ENCODE measurements at places on chromosomes 1 and 21.

DNA sequence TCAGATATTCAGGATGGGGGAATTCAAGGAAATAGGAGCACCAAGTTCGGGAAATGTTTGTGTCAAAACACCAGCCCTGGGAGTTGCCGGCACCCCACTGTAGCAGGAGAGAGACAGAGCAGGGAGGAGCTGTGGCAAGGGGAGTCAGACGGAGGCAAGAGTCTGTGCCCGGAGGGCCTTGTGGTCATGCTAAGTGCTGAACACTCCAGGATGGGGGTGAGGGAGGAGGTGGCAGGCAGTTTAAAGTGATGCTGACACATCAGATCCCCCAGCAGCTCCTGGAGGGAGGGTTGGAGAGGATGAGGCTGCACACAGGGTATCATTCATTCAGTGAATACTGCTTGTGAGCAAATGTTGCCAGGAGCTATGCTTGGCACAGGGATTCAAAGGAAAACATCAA lies 150.3 kb upstream of the ETV3 start:
- DNase-seq = no peak

DNA sequence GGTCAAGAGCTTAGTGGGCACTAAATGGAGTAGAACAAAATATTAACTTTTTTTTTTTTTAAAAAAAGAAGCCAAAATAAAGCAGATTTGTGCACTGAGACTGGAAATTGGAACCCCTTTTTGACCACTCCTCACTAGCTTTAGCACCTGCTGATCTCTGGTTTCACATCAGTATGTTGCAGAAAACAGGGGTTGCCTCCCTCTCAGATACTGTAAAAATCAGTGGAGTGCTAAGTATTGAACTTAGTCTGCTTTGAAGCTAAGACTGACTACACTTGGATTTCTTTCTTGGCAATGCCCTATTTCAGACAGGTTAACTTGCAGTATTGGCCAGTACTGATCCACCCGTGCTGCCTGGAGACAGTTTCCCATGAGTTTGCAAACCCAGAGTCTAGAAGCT lies 2.7 kb upstream of the KIAA0040 start:
- no peak for DNase-seq

- no peak for DNase-seq
Observed at GRCh38 chr1:231748760-231749415, 122.3 kb downstream of the DISC1 start.

DNA sequence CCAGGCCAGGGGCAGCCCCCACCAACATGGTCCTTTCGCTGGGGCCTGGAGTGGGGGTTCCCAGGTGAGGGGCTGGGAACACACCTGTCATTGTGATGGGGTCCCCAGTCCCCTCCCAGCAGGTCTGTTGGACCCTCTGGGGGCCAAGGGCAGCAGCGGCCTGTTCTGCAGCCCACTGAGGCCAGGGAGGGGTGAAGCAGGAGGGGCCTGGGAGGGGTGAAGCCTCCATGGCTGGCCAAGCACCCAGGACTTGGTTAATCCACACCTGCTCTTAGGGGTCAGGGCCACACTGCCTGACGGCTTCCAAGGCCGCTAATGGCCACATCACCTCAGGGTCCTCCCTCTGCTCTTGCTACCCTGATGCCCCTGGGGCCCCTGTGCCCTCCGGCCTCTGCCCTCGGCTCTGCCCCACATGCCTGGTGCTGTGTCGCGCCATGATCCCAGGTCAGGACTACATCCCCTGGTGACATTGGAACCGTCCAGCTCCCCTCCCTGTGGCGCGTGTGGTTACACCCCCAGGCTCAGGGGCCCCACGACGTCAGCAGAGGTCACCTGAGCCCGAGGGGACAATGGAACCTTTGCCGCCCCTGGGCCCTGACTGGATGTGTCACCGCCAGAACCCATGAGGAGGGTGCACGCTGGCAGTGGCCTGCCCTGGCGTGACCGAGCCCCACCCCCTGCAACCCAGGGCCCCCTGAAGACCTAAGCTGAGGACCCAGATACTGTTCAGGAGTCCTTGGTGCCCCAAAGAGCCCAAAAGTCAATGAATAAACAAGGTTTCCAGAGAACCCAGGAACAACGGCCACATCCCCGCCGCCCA lies 7.0 kb downstream of the TNFRSF18 start:
- DNase-seq = no peak

DNA sequence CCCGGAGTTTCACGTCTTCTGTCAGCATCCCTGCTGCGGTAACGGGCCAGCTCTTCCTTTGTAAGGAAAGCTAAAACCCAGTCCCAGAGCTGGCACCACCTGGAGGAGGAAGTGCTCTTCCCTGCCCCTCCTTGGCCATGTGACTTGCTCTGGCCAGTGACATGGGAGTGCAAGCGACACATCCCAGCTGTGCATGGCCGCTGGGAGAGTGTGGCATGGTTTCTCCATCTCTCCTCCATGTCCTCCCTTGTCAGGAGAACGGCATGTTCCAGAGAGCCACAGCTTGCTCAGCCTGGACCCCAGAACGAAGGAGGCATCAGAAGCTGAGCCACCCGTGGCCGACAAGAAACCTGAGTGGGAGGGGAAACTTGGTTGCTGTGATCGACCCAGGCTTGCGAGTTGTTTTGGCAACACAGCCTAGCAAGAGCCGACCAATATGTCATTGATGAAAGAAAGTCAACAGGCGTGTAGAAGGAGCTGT lies 2.7 kb upstream of the PRXL2B start:
- no peak for DNase-seq

DNA sequence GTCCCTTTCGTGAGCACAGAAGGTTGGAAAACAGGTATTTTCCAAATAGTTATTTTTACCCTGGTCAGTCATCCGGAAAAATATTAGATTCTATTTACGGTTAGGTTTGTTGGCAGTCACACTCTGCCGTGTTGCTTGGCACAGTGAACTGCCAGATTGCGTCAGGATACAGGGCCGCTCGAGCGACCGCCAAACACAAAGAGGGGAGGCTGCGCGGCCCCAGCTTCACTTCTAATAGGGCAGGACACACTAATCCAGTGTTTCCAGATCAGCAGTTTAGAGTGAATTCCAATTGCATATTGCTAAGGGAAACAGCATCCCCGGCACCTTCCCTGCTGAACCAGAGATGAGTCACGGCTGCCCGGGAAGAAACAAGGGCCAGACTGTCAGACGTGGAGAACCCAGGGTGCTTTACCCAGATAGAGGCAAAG lies 22.9 kb downstream of the UMODL1 start:
- no peak for DNase-seq

DNA sequence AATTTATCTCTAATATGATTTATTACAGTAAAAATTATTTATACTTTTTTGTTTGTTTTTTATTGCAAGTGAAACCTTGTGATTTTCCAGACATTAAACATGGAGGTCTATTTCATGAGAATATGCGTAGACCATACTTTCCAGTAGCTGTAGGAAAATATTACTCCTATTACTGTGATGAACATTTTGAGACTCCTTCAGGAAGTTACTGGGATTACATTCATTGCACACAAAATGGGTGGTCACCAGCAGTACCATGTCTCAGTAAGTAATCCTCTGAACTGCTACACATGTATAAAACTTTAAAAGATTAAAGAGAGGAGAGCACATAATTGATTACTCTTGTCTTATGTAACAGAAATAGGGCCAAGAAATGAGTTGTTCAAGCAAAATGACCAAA lies 4.5 kb downstream of the CFHR3 start:
- DNase-seq = no peak

DNA sequence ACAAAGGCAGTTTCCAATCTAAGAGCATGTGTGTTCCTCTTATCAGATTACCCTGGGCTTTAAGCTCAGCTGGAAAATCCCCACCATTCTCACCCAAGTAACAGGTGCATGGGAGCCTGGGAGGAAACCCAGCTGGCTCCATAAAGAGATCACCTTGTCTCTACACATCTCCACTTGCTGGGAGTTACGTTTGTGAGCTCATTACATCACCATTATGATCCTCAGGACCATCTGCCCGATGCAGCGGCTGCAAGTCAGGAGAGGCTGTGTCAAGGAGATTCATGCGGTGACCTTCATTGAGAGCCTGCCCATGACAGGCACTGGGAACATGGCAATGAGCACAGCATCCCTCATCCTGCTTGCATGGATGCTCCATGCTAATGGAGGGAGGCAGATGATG lies 618.0 kb downstream of the NPHP4 start:
- no peak for DNase-seq

DNA sequence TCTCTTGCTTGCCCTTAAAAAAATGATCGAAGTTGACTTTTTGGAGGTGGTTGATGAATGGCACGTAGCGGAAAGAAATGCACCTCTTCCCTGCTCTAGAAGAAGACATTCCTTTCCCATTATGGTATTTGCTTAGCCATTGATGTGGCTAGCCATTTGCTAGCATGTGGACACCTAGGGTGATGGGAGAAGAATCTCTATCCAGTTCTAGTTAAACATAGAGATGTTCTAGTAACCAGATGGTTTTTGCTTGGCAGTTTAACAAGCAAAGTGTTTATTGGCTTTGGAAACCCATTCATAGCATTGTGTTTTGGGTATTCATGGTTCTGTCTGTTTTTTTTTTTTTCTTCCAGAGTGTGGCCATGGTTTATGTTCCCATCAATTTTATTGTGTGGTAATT lies 78.9 kb downstream of the KCNJ6 start:
- DNase-seq = no peak

- no peak for DNase-seq
Observed at GRCh38 chr1:54267815-54268761, 68.1 kb downstream of the MRPL37 start.

DNA sequence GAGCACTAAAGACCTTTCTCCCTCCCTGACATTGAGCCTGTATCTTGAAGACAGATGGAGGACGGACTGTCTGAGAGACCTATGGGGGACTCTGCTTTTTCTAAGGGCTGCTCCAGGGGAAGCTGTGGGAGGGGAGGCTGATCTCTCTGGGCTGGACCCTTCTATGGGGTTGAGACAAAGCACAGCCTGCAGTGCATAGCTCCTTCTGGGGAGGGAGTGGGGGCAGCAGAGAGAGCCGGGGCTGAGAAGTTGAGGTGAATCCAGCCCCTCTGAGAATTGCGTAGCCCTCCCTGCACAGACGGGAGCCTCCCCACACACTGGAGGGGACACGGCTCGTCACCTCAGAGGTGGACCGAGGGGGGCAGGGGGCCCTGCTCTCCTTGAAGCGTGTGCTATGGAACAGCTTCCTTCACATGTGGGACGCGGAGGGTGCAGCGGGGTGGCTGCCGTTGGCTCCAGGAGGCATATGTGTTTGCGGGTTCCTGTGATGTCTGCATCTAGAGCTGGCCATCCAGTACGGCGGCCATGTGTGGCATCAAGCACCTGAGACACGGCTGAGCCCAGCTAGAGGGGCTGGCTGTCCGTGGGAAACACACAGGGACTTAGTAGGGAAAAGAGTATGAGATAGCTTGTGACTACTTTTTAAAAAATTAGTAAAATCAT lies 299.1 kb downstream of the CAMTA1 start:
- DNase-seq = no peak

- no peak for DNase-seq
Observed at GRCh38 chr1:10514490-10515235, 39.9 kb downstream of the PEX14 start.

DNA sequence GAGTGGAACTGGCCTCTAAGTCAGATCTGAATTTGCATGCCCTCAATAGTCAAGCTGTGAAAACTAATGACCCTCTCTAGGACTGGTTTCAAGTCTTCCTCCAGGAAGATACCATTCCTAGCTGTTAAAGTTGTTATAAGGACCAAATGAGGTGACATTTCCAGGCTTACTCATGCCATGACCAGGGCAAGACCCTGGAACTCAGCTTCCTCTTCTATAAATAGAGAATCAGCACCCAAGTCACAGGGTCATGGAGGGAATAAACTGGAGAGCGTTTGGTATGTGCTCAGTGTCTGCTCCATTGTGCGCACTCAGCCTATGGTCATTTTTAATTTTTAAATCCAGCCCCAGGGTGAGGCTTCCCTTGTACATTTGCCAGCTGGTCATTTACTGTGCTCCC lies 2.5 kb downstream of the S100A9 start:
- no peak for DNase-seq

DNA sequence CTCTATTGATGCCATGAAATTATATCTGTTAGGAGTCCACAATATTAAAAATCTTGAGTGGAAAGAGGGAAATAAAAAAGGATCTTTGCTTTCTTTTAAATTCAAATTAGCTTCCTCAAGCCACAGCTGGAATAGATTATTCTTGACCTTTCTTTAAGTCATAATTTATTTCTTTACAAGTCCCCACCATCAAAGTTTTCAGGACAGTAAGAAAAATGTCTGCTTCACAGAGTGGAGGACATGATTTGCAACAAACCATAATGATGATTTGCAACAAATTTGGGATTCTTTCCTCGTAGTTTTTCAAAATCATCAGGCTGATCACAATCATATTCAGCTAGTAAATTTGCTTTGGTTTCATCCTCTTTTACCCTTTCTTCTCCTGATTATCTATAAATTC lies 301.8 kb upstream of the NRIP1 start:
- no peak for DNase-seq

- no peak for DNase-seq
Observed at GRCh38 chr21:31286621-31287020, 57.4 kb downstream of the TIAM1 start.

DNA sequence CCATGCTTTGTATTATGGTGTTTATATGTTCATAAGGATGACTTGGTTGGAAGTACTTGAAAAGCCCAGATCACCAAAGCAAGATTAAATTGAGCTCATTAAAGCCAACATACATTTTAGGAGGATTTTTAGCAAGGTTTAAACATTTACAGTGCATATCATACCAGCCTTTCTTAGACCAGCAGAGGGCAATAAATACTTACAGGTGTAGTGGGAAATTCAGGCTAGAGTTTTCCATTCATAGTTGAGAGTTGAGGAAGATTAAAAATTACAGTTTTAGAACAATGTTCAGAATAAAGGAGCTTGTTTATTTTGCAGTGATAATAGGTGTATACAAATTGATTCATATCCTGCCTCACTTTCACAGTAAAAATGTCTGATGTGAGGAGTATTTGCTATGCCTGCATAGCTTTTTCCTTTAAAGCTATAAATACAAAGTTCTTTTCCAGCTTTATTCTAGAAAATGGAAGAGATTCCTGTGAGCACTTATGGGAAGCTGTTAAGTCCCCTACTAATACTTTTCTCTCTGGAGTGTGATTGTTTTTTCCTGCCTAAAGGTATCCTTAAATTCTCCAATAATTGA lies 35.3 kb downstream of the DTL start:
- no peak for DNase-seq

- no peak for DNase-seq
Observed at GRCh38 chr1:115648717-115649691, 7.2 kb downstream of the VANGL1 start.

DNA sequence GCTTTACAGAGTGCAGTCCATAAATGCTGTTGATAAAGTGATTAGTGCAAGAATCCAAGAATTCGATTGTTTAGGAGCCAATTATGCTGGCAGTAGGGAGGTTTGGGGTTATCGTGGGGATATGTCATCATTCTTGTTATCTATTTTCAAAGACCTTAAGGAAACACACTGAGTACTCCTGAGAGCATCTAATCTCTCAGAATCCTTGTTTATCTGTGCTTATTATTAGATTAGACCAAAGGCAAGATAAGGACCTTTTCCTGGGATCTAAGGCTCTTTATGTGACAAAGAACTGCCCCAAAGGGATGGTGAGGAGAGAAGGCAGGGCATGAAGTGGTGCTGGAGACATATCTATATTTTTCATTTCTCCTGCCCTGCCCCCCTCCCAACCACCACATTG lies 139.1 kb downstream of the TSEN15 start:
- no peak for DNase-seq

All from stimulated activated CD4-positive, alpha-beta T cell treated with anti-CD3 and anti-CD28 coated beads, Interleukin-15, amount 100 ng/mL, for 48 hours (primary cell).